ENCODE measurements at places on chromosomes 2 and 18.

GRCh38 chr2:145592361-145592760, 1072.4 kb upstream of the ZEB2 start:
- no peaks in the 10 kb centered on the region for H3K4me1 ChIP-seq
- no peak overlapping the region for H3K4me3 ChIP-seq
- H3K27ac ChIP-seq = no peak overlapping the region
- H3K27me3 ChIP-seq = no peaks in the 10 kb centered on the region
- no peak for DNase-seq

GRCh38 chr18:28963481-28963880, 786.6 kb upstream of the CDH2 start:
- DNase-seq = no peak
- H3K4me1 ChIP-seq = no peaks in the 10 kb centered on the region
- H3K36me3 ChIP-seq = no peaks in the 10 kb centered on the region

- no peaks in the 10 kb centered on the region for H3K36me3 ChIP-seq
- DNase-seq = no peak
- H3K4me1 ChIP-seq = peaks cover 3% of the 10 kb centered on the region
- H3K4me3 ChIP-seq = no peak overlapping the region
- H3K27me3 ChIP-seq = peaks cover 5% of the 10 kb centered on the region
Observed at GRCh38 chr18:58288921-58289797, 245.1 kb downstream of the NEDD4L start.

DNA sequence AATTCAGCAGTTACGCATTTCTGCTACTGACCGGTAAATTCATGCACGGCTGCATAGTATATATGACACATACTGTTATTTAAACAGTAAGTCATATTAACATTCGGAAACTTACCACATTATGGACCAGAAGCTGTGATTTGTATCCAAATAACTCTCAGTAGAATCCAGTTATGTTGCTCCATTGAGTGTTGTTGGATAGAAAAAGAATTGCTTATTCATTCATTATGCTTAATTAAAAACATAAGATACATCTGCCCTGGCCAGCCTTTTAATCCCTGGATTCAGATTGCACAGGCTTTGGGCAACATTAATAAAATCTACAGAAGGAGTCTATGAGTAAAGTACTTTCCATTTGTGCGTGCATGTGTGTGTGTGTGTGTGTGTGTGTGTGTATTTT, 111.3 kb downstream of the CPS1 start:
- H3K36me3 ChIP-seq = no peaks in the 10 kb centered on the region
- H3K4me1 ChIP-seq = no peaks in the 10 kb centered on the region
- no peak overlapping the region for H3K4me3 ChIP-seq
- peaks cover 2% of the 10 kb centered on the region for H3K27me3 ChIP-seq
- DNase-seq = no peak

DNA sequence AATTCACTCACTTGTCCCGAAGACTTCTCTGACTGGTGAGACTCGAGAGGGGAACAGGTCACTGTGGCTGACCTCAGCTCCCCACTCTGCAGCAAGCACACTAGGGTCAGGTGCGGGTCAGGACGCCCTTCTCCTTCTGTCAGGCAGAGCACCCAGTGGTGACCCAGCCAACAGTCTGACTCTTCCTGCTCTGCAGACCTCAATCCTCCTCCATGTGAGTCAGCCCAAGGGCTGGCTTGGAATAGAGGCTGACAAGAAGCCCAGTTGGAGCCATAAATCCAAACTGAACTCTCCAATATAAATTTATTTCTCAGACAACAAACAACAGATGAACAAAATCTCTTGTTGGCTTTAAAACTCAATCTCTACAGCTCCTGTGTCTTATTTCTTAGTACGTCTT, 253.1 kb downstream of the SH3BP4 start:
- no peaks in the 10 kb centered on the region for H3K4me1 ChIP-seq
- no peak for DNase-seq
- no peaks in the 10 kb centered on the region for H3K27me3 ChIP-seq
- H3K27ac ChIP-seq = no peak overlapping the region

- H3K4me3 ChIP-seq = no peak overlapping the region
- no peak for DNase-seq
- H3K4me1 ChIP-seq = no peaks in the 10 kb centered on the region
- H3K27ac ChIP-seq = no peak overlapping the region
- H3K36me3 ChIP-seq = no peaks in the 10 kb centered on the region
Observed at GRCh38 chr18:21257386-21257785, 15.4 kb downstream of the GREB1L start.

DNA sequence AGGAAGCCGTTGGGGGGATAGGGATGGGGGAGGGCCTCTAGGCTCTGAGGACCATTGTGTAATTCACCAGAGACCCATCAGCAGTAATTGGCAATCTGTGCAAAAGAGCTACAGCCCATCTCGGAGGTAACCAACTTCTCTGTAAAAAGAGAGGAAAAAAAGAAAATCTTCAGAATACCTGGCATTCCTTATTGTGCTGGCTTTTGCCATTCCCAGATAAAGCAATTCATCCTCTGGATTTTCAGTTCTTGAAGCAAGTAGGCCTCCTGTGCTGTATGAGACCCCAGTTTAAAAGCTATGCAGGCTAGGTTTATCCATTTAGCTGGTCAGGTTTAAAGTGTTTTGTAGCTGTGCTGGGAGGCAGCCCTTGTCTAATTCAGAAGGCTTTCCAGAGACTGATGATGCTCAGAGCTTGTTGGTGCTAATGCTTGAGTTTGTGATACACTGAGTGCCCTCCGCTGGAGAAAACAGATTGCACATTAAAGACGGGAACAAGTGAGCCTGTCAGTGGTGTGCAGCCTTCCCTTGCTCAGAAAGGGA, at the start of gene LRRTM4:
TSS of gene LRRTM4 (minus strand) at position 446 of the 540 bp plus-strand sequence.
- H3K27ac ChIP-seq = no peak within 1 kb of the TSS
- H3K36me3 ChIP-seq = no peaks in the 10 kb centered on the region
- no peaks in the 10 kb centered on the region for H3K4me1 ChIP-seq
- H3K27me3 ChIP-seq = no peaks in the 10 kb centered on the region

DNA sequence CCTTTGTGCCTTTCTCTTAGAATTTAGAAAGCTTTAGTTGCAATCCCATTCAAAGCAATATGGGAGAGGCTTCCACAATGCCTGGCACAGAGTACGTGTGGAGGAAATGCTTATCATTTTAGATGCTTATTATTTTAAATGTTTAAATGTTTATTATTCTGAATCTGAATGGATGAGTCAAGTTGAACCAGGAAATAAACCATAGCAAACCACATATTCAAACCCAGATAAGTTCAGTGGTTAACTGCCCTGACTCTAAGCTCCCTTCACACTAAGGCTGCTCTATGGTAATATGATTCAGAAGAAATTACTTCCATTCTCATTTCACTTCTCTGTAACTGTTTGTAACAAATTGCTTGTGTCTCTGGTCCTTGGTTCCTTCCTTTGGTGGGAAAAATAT, 5.2 kb upstream of the PPP4R1 start:
- no peak for DNase-seq
- H3K4me1 ChIP-seq = peaks cover 20% of the 10 kb centered on the region
- no peaks in the 10 kb centered on the region for H3K36me3 ChIP-seq
- no peaks in the 10 kb centered on the region for H3K27me3 ChIP-seq

DNA sequence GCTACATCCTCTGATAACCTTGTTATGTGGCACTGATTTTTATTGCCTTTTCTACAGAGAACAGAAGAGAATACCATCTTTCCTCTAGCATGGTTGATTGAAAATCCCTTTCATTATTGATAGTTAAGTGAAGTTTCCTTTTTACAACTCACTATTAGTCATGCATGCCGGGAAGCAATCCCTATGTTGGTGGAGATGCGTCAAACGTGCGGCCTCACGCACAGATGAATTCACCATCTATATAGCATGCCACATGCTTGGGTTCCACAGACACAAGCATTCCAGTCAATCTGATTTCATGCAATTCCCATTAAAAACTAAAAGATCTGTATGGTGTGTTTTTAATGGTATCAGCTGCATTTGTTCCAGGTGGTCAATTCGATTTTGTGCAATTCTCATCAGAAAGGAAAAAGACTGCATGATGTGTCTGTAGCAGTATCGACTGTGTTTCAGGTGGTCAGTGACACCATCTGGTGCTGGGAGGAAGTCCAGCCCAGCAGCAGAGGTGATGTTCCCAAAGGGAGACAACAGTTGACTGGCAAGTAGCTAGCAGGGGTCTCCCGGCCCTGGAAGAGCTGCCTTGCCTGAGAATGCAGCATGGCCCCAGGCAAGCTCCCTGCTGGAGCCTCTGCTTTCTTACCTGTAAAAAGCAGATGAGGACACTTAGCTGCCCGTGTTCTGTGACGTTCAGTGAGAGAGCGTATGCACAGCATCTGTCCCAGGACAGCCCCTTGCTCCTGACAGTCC, 151.3 kb upstream of the NCK2 start:
- no peak overlapping the region for H3K27ac ChIP-seq
- H3K27me3 ChIP-seq = no peaks in the 10 kb centered on the region
- no peak for DNase-seq
- peaks cover 3% of the 10 kb centered on the region for H3K36me3 ChIP-seq
- no peak overlapping the region for H3K4me3 ChIP-seq

DNA sequence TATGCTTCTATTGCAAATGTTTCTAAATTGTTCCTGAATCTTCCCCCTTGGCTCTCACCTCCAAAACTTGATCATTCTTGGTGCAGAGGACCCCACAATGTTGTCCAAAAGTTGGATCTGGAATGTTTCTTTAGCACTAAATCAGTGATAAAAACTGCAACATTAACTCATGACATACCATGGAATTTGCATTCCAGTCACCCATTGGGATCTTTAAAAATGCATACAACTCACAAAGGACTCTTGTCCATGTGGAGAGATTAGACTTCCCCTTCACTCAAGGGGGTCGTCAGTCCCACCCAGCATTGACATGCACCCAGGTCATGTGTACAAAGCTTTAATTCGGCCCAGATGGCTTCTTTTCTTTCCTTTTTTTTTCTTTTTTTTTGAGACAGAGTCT, 169.3 kb downstream of the SETBP1 start:
- no peaks in the 10 kb centered on the region for H3K4me1 ChIP-seq
- no peaks in the 10 kb centered on the region for H3K36me3 ChIP-seq
- no peak for DNase-seq
- H3K27ac ChIP-seq = no peak overlapping the region

- peak overlapping the region; percentile 74 for H3K4me3 ChIP-seq
- peaks cover 5% of the 10 kb centered on the region for H3K27me3 ChIP-seq
- H3K4me1 ChIP-seq = peaks cover 31% of the 10 kb centered on the region
Observed at GRCh38 chr2:213105212-213105611, 46.2 kb downstream of the IKZF2 start.

GRCh38 chr2:96890726-96891385, 21.0 kb upstream of the SEMA4C start:
- H3K4me3 ChIP-seq = no peak overlapping the region
- no peaks in the 10 kb centered on the region for H3K36me3 ChIP-seq
- DNase-seq = no peak
- no peaks in the 10 kb centered on the region for H3K27me3 ChIP-seq
- H3K27ac ChIP-seq = peak overlapping the region; percentile 74
- H3K4me1 ChIP-seq = peaks cover 11% of the 10 kb centered on the region

DNA sequence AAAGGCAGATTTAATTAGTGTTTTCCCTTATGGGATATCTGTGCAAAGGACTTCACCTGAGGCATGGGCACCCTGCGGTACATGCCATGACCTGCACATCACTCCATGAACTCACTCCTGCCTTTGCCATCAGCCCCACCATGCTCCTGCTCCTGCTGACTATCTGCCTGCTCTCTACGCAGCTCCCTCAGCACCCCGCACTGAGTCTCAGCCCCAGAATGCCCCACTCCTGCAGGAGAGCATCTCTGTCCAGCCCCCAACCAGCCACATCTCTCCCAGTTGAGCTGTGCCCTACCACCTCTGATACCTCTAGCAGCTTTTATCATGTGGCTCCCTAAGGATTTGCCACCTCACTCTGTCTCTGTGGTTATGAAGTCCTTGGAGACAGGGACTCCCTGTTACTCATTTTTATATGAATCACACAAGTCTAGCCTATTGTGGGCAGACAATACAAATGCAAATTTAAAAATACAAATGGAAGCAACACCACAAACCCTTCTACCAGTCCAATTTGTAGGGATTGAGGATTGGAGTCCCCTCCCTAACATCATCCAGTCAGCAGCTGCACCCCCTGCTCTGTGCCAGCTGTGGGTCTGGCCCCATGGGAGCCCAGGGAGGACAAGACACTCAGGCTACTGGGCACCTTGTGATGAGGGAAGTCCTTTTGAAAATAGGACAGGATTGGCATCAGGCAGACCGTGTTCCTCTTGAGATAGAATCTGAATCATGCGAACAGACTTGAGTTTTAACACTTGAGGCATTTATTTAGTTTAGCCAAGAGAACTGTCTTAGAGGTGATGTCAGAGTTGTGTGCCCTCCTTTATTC, 689.6 kb upstream of the HS6ST1 start:
- H3K36me3 ChIP-seq = no peaks in the 10 kb centered on the region
- no peak overlapping the region for H3K27ac ChIP-seq
- no peak overlapping the region for H3K4me3 ChIP-seq
- no peaks in the 10 kb centered on the region for H3K4me1 ChIP-seq
- H3K27me3 ChIP-seq = no peaks in the 10 kb centered on the region
- no peak for DNase-seq

- H3K27ac ChIP-seq = no peak overlapping the region
- DNase-seq = no peak
- H3K27me3 ChIP-seq = no peaks in the 10 kb centered on the region
- peaks cover 31% of the 10 kb centered on the region for H3K36me3 ChIP-seq
- H3K4me3 ChIP-seq = no peak overlapping the region
Observed at GRCh38 chr2:181523756-181524155, 66.6 kb downstream of the ITGA4 start.

DNA sequence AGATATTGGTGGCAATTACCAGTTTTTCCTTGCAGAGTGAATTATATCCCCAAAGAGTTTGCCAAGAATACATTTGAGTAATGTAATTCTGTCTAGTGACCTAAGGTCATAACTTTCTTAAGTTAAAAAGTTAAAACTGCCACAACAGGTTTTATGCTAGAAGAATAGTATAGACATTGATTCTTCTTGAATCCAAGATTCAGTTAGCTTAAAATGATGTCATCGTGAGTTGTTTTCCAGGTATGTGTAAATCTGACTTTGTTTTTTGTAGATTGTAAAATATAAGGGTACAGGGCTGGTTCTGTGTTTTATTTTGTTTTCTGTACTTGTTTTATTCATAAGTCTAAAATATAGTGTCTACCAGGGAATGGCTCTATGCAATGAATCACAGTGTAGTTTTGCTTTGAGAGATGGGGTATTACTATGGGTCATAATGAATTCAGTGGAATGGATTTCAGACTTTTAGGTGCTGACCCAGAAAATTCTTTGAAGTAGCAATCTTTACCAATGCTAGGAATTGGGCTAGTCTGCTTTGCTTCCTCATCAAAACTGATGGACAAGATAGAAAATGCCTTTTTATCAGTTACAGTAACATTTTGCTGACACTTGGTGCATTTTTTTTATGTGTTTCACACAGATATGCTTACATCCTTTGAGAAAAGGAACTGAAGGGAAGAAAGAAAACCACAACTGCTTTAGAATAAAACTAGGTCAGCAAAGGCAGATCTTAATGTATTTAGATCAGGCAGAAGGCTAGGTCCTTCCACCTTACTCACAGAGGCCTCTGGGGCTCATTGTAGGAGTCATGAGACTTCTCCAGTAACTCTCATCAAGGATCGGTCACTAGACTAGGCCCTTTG, 20.8 kb upstream of the MGAT5 start:
- DNase-seq = no peak
- peaks cover 62% of the 10 kb centered on the region for H3K4me1 ChIP-seq
- H3K4me3 ChIP-seq = peak overlapping the region; percentile 53
- peaks cover 20% of the 10 kb centered on the region for H3K36me3 ChIP-seq
- peak overlapping the region; percentile 89 for H3K27ac ChIP-seq
